ENCODE measurements at places on chromosomes 3 and 15. TPM values are rescaled to one million over a fixed set of nuclear protein-coding genes. Genes with fewer than 3 reads are reported as not detected.

DNA sequence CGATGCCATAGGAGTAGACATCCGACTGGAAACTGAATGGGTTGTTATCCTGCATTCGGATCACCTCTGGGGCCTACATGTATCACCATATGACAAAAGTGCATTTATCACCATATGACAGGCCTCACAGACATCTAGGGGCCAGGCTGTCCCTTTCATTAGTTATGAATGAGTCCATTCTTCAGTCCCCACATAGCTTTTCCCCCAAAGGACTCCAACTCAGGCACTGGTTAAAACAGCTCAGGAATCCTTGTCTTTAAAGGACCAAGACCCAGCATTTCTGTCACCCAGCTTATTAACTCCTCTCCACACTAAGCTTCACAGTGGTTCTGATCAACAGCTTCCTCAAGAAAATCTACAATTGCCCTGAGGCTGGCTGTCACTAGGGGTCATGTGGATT lies 28.3 kb downstream of the MKRN2 start:
- no peak for DNase-seq

SEMA6D gene
- 36.1 TPM for polyA plus RNA-seq

CKMT1A gene
- 3.5 TPM for polyA plus RNA-seq

- DNase-seq: no peak
Observed at GRCh38 chr3:100060685-100061484, 53.4 kb downstream of the FILIP1L start.

DNA sequence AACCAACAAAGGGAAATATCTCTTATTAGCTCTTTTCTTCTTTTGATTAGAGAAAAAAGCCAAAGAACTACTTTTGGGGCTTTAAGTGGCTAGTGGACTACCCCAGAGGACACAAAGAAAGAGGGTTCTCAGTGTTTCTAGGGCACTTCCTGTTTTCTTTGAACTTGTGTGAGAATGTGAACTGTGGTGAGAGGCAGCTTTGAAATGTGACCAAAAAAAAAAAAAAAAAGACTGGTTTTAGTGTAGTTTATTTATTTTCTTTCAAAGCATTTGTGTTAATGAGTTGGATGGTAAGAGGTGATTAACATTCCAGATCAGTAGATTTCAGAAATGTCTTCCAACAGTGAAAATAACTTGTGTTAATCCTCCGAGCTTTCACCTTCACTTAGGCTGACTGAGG lies 32.4 kb downstream of the SELENOT start:
- no peak for DNase-seq

DNA sequence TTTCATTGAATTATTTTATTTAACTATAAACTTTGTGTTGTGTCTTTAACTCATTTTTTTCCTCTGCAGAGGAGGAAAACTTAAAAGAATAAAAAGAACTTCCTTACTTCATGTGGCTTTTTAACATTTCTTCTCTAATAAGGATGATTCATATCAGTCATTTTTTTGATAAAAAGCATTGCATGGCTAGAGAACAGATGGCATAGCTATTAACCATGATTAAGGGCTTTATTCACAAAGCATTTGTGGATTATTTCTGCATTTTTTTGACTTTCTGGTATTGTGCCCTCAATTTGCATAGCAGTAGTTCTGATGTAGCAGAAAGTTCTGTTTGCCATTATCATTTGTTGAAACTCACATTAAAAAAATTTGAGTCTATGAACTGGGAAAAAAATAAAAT lies 540.8 kb downstream of the SI start:
- DNase-seq: no peak

GRCh38 chr3:46228260-46229242 lies 13.7 kb upstream of the CCR3 start:
- no peak for DNase-seq

PTX3 gene
- 5.4 TPM for polyA plus RNA-seq

GRCh38 chr3:159945930-159946329 lies 42.7 kb upstream of the IL12A start:
- DNase-seq: no peak

SNAPC5 gene
- 40.2 TPM for polyA plus RNA-seq

OR4M2 gene
- not detected for polyA plus RNA-seq

DNA sequence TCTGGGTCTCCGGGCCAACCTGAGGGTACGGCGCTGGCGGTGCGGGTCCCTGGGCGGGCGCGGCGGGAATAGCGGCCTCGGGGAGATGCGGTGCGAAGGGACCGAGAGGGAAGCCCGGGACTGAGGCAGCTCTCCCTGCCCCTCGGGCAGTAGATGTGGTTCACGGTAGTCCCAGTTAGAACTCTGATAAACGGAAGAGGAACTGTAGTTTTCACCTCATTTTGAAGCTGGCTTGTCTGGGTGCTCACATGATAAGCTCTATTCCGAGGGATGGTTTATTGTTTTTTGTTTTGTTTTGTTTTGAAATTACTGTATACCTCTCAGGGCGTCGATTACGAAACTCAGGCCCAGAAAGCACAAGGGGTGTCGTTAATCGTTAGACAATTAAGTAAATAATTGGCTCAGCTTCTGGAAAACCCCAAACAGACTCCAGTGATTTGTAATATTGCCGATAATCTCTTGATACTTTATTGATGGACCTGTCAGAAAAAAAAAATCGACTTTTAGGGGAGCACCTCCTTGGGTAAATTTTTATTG lies 413 bp downstream of the NUSAP1 start:
- DNase-seq: peak; percentile 37

GRCh38 chr3:183159333-183159732 lies 3.2 kb downstream of the LAMP3 start:
- no peak for DNase-seq

PLA2G4E gene
- polyA plus RNA-seq: not detected

- no peak for DNase-seq
Observed at GRCh38 chr15:67142767-67143100, 77.3 kb downstream of the SMAD3 start.

DNA sequence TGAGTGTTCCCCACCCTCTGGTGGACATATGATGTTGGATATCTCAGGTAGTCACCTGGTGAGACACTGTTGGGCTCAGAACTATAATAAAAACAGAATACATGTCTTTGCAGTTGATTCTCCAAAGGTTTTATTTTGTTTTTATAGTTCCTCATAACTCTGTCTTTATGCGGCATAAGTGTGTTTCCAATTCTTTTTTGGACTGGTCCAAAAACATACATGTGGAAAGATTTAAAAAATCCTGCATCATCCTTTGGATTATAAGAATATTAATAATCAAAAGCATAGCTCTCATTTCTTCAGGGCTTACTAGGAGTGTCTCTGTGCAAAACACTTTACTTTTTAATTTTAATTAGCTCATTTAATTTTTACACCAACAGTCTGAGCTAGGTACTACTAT lies 71.0 kb upstream of the ANKRD34C start:
- no peak for DNase-seq

DNAJA4 gene
- polyA plus RNA-seq: 31.3 TPM

GRCh38 chr3:45993421-45994027 lies 2.1 kb downstream of the FYCO1 start:
- no peak for DNase-seq

GRCh38 chr15:61299075-61299763 lies 70.1 kb upstream of the RORA start:
- peak; percentile 9 for DNase-seq

TUBGCP4 gene
- 20.4 TPM for polyA plus RNA-seq

DNA sequence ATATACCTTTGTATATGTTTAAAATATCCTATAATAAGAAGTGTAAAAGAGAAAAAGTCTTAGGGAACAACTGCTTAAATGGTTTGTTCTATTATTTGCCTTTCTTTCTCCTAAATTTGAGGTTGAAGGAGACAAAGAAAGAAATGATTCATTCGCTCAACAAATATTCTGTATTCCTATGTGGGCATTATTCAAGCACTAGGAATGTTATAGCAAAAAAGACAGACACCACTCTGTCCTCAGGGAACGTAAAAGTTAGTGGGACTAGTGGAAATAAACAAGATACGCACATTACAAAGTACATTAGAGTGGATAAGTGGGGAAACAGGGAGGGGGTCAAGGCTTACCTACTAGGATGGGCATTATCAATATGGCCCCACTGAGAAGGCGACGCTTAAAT lies 332.2 kb downstream of the LPP start:
- DNase-seq: no peak

DNA sequence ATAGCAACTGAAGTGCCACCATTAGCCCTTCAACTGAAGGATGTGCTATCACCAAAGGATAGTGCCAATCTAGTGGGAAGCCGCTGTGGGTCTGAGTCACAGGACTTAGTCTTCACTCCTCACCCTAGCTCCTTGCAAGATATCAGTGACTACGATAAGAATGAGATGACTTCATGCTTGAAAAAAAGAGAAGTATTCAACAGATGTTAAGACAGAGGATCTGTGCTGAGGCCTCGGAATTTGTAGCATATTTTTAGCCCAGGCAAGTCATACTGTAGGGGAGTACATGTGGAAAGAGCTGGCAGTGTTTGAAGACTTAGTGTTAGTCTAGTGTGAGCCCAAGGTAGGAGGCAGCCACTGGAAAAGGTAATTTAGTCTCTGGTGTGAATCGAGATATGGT lies 270.7 kb upstream of the LRTM1 start:
- DNase-seq: no peak

- DNase-seq: no peak
Observed at GRCh38 chr3:124246949-124247348, 255.0 kb upstream of the ROPN1 start.

TYRO3 gene
- 169 TPM for polyA plus RNA-seq

CPLX3 gene
- not detected for polyA plus RNA-seq

ADAMTS17 gene
- polyA plus RNA-seq: 2.3 TPM

- no peak for DNase-seq
Observed at GRCh38 chr3:52690560-52690959, 4.7 kb downstream of the GNL3 start.

B3GALNT1 gene
- polyA plus RNA-seq: 50.1 TPM

DNA sequence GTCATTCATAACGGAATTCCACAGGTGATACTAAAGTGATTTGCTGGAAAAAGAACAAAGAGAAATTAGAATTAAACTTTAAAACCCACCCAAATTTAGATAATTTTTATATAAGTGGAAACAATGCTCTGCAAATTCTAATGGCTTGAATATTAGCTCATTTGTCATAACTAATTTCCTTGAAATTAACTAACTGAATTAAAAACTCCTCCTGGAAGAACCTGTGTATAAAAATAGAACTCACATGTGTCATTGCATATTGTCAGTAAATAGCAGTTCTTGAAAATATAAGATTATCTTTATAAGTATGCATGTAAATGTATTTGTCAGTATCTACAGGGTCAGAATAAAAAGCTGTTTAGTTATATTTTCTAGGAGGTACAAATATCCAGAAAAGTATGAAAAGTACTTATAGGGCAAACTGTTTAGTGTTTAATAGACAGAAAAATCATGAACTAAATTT lies 16.3 kb downstream of the ZIC1 start:
- DNase-seq: no peak

GRIP2 gene
- polyA plus RNA-seq: 0.81 TPM

GRCh38 chr15:101014921-101015841 lies 96.0 kb downstream of the LRRK1 start:
- DNase-seq: peak; percentile 58

DNA sequence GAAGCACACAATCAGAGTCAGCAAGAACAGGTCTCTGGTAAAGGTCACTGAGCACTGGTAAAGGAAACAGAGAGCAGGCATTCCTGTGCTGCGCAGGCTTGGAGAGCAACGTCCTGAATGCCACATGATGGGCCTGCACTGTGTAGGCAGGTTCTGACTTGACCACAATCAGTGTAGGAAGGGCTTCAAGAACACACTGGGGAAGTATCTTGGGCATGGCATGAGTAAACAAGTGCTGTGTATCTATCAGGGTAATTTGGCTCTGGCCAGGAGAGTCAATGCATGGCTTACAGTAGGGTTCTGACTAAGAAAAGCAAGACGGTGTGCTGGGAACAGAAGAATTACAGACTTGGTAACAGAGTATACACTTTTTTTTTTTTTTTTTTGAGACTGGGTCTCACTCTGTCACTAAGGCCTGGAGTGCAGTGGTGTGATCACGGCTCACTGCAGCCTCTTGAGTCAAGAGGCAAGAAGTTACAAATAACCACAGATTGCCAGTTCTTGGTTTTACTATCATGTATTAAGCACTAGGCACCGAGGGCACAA lies 30.6 kb downstream of the TBC1D2B start:
- DNase-seq: no peak

SPESP1 gene
- 5.6 TPM for polyA plus RNA-seq

AQP9 gene
- polyA plus RNA-seq: 0.39 TPM

PRR20G gene
- polyA plus RNA-seq: not detected

DNA sequence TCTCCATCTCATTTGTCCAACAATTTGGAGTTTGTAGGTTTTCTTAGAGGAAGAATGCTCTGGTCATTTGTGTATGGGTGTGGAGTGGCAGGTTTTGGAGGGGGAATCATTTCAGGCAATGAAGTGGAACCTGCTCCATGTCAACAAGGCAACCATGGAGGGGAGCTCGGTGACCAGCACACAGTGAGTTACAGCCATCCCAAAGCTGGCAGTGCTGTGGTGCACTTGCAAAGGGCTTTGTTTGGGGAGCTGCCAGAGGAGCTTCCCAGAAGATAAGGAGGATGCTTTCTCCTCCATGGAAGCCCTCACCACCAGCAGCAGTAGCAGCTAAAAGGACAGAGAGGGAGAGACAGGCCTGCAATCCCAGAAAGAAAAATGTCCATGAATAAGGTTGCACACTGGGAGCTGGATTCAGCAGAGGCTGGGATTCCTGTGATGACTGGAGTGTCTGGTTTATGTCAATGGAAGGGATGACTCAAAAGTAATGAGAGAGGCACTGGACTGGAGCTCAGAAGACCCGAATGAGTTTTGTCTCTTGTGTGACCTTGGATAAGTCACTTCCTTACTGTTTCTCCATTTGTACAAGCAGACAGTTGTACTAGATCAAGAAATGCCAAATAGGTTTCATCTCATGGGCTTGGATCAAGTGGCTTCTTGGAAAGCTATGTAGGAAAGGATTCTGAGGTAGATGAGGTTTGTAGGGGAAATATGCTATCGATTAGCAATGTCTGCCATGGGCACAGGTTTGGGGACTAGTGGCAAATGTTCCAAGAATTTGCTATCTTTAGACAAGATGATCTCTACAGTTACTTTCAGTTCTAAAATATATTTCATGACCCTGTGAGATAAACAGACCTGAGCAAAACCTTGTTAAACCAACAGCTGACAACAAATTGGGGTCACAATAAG lies 27.2 kb upstream of the UBE2Q2 start:
- no peak for DNase-seq
